ENCODE measurements at places on chromosomes 2 and 18.

- no peak for DNase-seq
Measured at GRCh38 chr2:226794751-226795171, 4.9 kb downstream of the IRS1 start.

DNA sequence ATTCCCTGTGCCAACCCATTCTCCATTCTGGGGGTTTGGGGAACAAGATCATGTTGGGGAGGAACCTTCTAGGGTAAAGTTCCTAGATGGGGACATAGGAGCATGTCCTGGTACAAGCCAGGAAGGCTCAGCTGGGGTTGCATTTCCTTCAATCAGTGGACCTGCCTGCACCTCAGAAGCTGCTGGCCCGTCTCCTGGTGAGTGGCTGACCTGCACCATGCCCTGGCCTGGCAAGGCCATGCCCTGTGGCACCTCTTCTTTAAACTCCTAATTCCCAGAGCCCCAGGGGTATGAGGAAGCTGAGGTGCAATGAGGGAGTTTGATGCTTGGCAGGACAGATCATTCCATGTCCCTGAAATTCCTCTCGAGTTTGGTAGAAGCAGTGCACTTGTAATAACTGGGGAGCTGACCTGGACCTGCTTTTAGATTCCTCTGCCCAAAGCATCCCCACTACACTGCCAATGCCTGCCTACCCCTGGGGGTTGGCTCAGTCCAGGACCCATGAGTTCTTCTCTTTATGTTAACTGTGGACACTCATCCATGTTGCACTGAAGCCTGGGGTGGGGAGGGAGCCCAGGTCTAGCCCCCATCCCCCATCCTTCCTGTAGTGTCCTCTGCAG lies 25.3 kb downstream of the MROH2A start:
- DNase-seq, result no peak

DNA sequence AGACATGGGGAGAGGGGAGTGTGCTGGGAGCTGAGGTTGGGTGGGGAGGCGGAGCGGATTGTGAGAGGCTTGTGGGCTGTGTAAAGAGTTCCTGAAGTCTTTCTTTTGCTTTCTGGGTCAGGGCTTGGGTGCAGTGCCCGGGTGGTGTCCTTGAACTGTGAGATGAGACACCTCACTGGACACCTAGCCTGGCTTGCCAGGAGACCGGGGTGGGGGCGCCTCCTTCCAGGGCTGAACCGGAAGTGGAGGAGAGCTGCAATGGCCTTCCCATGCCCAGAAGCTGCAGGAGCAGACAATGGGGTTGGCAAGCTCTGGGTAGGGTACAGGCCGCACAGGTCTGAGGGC lies 4.3 kb downstream of the TMEM37 start:
- no peak for DNase-seq

- DNase-seq, result no peak
Measured at GRCh38 chr2:197158591-197159550, 151.7 kb downstream of the ANKRD44 start.

DNA sequence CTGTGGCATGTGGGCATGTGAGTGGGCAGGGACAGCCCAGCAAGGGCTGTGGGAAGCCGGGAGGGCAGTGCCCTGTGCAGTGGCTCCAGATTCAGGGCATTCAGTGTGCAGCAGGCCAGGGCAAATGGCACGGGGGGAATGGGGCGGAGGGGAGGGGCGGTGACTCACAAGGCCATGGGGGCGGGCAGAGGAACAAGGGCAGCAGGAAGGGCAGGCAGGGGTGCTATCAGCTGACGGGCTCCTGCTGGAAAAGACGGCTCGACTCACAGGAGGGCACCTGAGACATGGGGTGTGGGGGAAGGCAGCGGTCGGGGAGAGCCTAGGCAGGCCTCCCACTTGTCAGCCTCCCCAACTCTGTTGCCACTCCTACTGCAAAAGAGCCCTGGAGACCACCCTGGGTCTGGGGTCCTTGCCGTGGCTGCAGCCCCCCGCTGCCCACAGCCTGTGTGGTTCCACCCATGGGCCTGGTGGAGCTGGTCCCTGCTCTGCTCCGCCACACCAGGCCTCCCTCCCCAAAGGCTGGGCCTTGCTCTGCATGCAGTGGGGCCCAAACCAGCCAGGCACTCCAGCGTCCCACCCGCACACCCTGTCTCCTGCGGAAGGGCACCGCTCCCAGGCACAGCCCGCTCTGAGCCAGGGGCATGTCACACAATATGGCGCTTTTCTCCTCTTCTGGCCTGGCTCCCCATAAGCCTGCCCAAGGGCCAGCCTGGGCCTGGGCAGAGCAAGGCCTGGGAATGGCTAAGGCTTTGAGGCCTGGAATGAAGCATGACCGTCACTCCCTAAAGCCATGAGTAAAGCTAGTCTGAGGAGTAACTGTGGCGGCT lies 25.9 kb downstream of the HS6ST1 start:
- no peak for DNase-seq

- DNase-seq, result no peak
Measured at GRCh38 chr2:19434413-19434812, 76.0 kb upstream of the OSR1 start.

GRCh38 chr18:31577195-31577594 lies 14.5 kb upstream of the TTR start:
- no peak for DNase-seq

GRCh38 chr2:60499651-60500265 lies 53.7 kb downstream of the BCL11A start:
- DNase-seq, result no peak

DNA sequence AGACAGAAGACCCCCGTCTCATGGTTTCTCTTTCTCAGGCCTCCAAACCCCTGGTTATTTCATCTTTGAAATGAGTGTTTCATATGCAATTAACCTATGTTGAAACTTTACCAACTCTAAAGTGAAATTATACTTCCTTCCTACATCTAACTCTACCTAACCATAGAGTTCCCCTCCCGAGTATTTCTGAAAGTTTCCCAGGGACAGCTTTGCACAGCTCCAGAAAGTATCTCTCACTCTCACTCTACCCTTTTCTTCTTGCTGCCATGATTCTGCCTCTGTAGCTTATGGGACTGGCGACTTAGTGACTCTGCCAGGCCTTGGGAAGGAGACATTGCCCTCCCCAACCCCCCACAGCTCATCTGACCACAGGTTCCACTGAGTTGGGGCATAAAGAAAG lies 107.9 kb downstream of the B3GNT2 start:
- DNase-seq, result no peak

All from activated CD8-positive, alpha-beta T cell treated with anti-CD3 and anti-CD28 coated beads, Interleukin-2, amount 10 ng/mL, durations not matched to agents 7 days and 5 days (primary cell).